ENCODE measurements at places on chromosomes 16 and 17.

DNA sequence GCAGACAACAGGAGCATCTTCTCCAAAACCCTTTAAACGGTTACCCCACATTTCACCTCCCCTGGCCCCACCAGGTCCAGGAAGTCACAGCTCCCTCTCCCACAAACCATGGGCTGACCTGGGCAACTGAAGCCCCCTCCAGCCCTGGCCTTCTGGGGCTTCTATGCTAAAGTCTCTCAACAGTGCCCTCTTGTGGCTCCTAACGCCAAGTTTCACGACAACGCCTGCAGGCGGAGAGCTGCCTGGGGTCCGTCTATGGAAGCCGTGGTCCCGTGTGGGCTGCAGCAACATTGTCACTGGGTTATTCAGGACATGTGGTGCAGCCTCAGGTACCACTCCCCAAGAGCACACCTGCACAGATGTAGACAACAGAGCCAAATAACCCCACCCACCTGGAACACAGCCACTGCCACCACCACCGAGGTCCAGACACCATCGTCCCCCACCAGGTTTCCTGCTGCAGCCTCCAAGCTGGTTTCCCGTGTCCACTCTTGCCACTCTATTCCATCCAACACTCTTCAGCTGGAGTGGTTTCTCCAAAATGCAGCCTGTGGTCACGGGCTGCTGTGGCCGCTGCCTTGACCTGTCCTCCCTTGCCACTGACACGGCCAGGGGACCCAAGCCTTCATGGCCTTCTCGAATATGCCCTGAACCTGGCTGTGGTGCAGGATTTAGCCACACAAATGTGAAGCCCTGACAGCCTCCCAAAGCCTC is 19.1 kb downstream of the C16orf95 start:
- DNase-seq, result no peak

- DNase-seq, result no peak
Observed at GRCh38 chr17:12990926-12991325, 26.9 kb downstream of the ELAC2 start.

DNA sequence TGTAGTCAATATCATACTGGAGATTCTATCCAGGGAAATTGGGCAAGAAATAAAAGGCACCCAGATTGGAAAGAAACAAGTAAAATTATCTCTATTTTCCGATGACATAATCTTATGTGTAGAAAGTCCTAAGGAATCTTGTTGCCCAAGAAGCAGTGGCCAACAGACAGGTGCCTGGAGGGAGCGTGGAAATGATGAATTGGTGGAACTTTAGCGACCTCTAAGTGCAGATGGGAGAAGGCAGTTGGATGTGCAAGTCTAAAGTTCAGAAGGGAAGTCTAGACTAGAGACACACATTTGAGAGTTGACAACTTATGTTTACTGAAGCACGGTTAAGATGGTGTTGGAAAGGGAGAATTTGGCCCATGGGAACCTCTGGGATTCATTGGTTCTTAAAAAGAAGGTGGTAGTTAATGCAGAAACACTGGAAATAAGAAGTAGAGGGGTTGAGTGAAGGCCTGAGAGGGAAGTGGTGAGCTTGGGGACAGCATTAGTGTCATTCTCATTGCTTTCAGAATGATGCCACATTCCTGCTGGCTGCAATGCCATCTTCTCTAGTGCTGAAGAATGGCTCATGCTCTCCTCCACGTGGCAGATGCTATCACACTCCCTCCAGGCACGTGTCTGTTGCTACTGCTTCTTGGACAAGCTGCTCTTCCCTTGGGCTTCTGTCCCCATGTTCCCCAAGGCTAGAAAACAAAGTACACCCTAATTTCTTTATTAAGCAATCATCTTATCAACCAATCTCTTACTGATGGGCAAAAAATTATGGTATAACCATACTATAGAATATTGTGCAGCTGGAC is 24.0 kb downstream of the TAT start:
- no peak for DNase-seq

DNA sequence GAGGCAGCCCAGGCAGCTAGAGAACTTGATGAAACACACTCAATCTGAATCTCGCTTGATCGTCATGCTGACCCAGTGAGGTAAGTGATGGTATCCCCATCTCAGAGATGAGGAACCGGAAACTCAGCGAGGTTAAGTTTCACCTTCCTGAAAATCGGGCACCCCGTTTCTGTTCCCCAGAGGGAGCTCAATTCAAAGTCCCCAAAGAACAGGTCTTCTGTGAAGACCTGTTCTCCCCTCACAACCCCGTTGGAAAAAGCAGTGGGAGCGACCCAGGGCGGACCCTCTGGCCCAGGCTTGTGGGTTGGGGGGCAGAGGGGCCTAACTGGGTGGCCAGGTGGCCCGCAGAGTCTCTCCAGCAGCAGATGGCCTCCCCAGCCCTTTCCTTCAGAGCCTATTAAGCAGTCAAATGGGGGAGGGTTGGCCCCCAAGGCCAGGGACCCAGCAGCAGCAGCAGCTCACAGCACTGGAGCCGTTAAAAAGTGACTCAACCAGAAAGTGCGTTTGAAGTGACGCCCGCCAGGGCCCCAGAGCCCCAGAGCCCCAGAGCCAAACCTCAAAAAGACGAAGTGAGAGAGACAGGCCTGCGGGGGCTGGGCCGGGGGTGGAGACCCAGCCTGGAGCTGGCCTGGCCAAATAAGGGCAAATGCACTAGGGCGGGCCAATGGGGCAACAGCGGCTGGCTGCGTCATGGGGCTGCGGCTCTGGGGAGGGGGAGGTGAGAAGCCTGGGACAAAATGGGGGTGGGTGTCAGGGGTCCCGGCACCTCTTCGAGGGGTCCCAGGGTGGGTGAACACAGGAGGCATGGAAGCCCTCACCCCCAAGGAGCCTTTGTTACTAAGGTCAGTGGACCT is 9.2 kb upstream of the TSPOAP1 start:
- DNase-seq, result no peak

GRCh38 chr16:85928401-85928820 is 29.4 kb downstream of the IRF8 start:
- DNase-seq, result no peak

GRCh38 chr16:30069611-30070462 is 4.3 kb downstream of the ALDOA start:
- DNase-seq, result no peak

DNA sequence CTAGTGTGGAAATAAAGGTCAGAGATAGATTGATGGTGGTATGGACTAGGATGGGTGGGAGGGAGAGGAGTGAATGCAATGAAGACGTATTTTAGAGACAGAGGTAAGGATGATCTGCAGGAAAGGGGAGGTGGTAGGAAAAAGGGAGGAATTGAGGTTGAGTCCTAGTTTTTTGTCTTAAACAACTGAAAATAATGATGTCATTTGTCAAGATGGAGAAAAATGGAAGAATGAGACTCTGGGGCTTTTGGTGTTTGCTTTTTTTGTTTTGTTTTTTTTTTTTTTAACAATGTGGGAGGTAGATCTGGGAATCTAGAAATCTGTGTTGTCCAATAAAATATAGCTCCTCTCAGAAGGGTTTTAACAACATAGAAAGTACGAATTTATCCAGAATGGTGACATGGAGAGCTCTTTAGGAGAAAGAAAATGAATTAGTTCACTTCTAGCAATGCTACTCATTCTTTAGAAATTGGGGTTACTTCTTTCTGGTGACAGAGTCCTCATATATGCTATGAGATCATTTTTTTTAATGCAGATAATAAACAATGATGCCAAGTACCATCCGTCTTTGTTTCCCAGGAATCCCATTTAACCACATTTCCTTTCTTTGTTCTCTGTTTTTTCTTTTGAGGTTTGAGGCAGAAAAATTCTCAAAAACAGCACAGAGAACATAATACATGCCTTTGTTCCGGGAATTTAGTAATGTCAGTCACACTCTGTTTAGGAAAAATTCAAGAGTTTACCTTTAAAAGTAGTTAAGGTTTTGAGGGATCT is 225.3 kb upstream of the COX10 start:
- DNase-seq, result no peak

DNA sequence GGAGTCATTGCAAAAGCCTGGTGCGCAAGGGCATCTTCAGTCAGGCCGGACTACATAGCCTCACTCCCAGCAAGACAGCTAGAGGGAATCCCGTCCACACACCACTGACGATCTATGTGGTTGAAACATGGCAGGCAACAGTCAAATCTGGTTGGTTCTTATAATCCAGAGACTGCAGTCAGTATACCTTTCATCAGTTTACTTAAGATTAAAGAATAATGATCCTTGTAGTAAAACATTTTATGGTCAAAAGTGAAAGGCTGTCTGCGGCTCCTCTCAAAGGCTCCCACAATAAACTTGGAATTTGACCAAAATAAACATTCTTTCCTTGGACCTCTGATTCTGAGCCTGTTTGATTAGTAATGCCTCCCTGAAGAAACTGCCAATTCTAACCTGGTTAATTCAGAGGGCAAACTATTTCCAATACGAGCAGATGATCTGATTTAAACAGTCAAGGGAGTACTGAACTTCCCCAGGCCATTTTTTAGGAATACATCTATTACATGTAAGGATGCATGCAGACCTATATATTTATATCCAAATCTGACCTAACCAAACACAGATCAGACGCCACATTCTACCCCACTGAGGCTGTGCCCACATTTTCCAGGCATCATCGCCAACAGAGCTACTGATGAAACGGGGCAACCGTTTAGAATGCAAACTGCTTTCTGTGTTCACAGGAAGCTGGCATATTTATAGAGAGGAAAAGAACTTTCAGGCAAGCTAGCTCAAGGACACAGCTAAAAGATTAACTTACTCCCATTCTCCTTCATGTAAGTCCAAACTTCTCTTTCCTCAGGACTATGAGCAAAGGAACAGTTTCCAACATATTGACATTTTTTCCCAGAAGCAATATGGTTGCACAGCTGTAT is 15.3 kb upstream of the TXNDC11 start:
- no peak for DNase-seq

- DNase-seq, result no peak
Observed at GRCh38 chr16:9847146-9847545, 335.1 kb downstream of the GRIN2A start.

- peak; percentile 35 for DNase-seq
Observed at GRCh38 chr17:2053380-2054261, 1.3 kb upstream of the HIC1 start.

DNA sequence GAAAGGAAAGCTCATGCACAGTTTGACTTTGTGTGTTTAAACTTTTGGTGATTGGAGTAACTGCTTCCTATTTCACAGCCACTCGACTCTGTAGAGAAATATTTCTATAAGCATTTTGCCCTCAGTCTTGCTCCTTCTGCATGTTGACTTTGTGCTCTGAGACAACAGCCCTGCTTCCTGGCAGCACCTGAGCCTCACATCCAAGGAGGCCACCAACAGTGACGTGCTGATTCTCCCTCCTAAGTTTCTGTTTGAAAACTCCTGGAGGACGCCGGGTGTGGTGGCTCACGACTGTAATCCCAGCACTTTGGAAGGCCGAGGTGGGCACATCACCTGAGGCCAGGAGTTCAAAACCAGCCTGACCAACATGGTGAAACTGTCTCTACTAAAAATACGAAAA is 23.9 kb upstream of the WSB1 start:
- DNase-seq, result no peak

GRCh38 chr17:8420041-8420934 is 15.4 kb upstream of the NDEL1 start:
- DNase-seq, result no peak

DNA sequence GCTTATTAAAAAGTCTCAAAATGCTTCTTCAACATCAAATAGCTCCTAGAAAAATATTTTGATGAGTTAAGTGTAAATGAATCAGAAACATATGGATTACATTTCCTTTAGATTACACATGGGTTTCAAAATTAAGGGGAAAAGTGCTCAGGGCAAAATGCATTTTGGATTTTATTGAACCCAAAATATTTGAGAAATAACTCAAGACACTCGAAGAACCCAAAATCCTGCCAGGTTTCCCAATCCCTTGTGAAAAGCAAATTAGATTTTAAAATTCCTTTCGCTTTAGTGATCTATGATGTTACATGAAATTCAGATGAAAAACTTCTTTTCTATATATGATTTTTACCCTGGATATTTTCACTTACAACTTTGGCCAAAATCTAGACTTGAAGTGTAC is 847.4 kb upstream of the SOX9 start:
- no peak for DNase-seq

- no peak for DNase-seq
Observed at GRCh38 chr17:4247971-4248388, 15.8 kb downstream of the ANKFY1 start.

DNA sequence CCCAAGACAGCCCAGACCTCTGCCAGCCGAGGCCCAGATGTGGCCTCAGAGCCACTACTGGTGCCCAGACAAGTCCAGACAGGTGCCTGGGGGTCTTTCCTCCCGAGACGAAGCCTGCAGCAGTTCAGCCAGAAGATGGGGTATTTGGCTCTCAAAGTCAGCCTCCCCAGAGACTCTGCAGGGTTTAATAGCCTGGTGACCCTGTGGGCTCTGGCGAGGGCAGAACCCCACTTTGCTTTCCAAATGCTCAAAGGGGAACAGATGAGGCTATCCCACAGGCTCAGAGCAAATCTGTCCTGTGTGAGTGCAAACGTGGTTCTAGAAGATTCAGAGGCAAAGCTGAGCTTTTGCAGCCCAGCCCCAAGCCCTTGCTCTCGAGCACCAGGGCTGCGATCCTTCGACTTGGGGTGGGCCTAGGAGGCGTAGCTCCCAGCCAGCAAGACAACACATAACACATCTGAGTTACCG is 236.0 kb downstream of the MRTFB start:
- no peak for DNase-seq

DNA sequence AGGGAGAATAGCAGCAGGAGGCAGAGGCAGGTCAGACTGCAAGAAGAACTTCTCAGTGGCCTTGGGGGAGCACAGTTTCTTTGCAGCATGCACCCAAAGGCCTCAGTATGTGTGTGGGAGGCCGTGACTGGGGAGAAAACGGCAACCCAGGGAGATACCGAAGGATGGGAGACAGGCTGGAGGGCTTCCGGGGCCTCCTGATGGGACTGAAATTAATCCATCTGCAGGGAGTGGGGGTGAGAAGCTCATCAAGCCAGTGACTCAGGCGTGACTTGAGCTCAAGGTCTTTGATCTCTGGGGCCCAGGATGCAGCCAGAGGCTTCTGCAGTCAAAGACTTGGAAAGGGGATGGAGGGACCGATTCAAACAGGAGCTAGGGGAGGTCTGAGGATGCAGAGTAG is 5.1 kb upstream of the C17orf113 start:
- no peak for DNase-seq
